ENCODE measurements at places on chromosomes 16 and 17.

DNA sequence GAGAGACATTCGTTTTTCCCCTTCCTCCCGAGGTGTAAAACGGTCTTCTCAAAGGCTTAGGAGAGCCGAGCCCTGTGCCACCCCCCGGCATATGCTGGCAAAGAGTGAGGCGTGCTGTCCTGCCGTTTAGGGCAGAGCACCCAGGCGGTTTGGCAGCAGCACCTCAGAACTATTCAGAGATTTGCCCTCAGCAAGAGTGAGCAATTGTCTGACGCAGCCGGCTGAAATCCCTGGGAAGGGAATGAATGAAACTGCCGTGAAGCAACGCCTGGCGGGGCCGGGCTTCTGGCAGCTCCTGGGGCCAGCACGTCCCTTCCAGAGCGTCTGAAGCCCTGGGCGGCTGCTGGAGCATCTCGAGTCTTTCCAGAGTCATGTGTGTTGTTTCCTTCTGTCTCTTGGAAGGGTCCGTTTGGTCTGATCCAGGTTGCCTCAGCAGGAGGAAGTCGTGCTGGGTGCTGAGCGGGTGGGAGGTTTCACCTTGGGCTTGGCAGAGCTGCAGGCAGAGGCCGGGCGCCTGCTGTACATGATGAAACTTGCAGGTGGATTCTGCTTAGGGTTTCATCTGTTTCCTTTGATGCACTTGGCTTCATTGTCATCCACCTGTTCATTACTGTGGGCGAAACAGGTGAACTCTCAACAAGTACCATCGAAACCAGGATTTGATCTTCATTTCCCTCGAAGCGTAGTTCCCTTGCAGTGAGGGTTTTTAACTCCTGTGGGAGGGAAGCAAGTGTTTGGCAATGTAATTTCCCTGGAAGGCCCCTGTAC, 35.4 kb downstream of the TBCD start:
- peaks cover 26% of the 10 kb centered on the region for H3K36me3 ChIP-seq
- H3K27ac ChIP-seq, result no peak overlapping the region
- H3K4me3 ChIP-seq, result peak overlapping the region; percentile 42
- no peaks in the 10 kb centered on the region for H3K27me3 ChIP-seq
- H3K4me1 ChIP-seq, result peaks cover 19% of the 10 kb centered on the region

- no peaks in the 10 kb centered on the region for H3K27me3 ChIP-seq
- H3K4me1 ChIP-seq, result peaks cover 94% of the 10 kb centered on the region
- DNase-seq, result no peak
- no peak overlapping the region for H3K27ac ChIP-seq
Measured at GRCh38 chr17:82237083-82237745, 8.4 kb downstream of the SLC16A3 start.

GRCh38 chr16:57815987-57816745, 13.9 kb upstream of the KIFC3 start:
- H3K27me3 ChIP-seq, result peaks cover 10% of the 10 kb centered on the region
- H3K4me1 ChIP-seq, result peaks cover 37% of the 10 kb centered on the region
- H3K4me3 ChIP-seq, result no peak overlapping the region
- DNase-seq, result peak; percentile 96

DNA sequence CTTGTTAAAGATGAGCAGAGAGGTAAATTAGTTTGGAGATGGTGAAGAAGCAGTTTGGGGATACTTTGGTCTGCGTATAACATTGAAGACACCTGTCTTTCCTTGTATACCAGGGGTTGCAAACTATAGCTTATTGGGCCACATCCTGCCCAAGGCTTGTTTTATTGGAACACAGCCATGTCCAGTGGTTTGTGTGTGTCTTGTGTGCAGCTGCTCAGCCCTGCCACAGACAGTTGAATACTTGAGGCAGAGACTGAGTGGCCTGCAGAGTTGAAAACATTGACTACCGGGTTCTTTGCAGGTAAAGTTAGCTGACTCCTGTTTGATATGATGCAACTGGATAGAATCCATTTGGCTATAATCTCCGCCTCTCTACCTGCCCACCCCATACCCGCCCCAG, 224.4 kb downstream of the PRKCA start:
- no peak overlapping the region for H3K4me3 ChIP-seq
- no peaks in the 10 kb centered on the region for H3K27me3 ChIP-seq
- no peak overlapping the region for H3K27ac ChIP-seq
- H3K4me1 ChIP-seq, result peaks cover 7% of the 10 kb centered on the region

- no peaks in the 10 kb centered on the region for H3K27me3 ChIP-seq
- no peak overlapping the region for H3K27ac ChIP-seq
- no peaks in the 10 kb centered on the region for H3K4me1 ChIP-seq
- no peaks in the 10 kb centered on the region for H3K36me3 ChIP-seq
Measured at GRCh38 chr16:65343556-65343955, 221.7 kb upstream of the CDH11 start.

GRCh38 chr16:8585041-8585440, 5.3 kb downstream of the TMEM114 start:
- no peak for DNase-seq
- peaks cover 28% of the 10 kb centered on the region for H3K4me1 ChIP-seq
- no peaks in the 10 kb centered on the region for H3K36me3 ChIP-seq
- no peak overlapping the region for H3K4me3 ChIP-seq
- peaks cover 43% of the 10 kb centered on the region for H3K27me3 ChIP-seq

GRCh38 chr17:81655378-81656117, 794 bp downstream of the PDE6G start:
- H3K27me3 ChIP-seq, result no peaks in the 10 kb centered on the region
- peaks cover 21% of the 10 kb centered on the region for H3K4me1 ChIP-seq
- H3K27ac ChIP-seq, result no peak overlapping the region
- DNase-seq, result no peak
- no peaks in the 10 kb centered on the region for H3K36me3 ChIP-seq

- H3K36me3 ChIP-seq, result no peaks in the 10 kb centered on the region
- no peak overlapping the region for H3K4me3 ChIP-seq
Measured at GRCh38 chr16:51084074-51084928, 66.8 kb downstream of the SALL1 start.
